Astrocyte (in vitro differentiated cells and primary cell): ENCODE measurements at places on chromosomes 4 and X.

- DNase-seq = peak; percentile 74
Observed at GRCh38 chr4:8315435-8316250, 46.1 kb downstream of the HTRA3 start.

DNA sequence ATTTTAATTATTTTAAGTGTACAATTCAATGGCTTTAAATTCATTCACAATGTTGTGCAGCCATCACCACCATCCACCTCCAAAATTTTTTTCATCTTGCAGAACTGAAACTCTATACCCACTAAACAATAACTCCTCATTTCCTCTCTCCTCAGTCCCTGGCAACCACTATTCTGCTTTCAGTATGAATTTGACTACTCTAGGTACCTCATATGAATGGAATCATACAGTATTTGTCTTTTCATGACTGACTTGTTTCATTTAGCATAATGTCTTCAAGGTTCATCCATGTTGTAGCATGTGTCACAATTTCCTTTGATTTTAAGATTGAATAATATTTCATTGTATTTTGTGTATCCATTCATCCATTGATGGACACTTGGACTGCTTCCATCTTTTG, 46.9 kb downstream of the KIF4A start:
- DNase-seq = no peak

GRCh38 chr4:74642006-74642405, 152.3 kb downstream of the BTC start:
- DNase-seq = no peak

- no peak for DNase-seq
Observed at GRCh38 chrX:153999359-154000037, 20.2 kb downstream of the IRAK1 start.

GRCh38 chrX:110341189-110342035, 17.2 kb upstream of the RTL9 start:
- DNase-seq = peak; percentile 84

GRCh38 chr4:59247032-59247431, 1953.1 kb upstream of the ADGRL3 start:
- DNase-seq = no peak

DNA sequence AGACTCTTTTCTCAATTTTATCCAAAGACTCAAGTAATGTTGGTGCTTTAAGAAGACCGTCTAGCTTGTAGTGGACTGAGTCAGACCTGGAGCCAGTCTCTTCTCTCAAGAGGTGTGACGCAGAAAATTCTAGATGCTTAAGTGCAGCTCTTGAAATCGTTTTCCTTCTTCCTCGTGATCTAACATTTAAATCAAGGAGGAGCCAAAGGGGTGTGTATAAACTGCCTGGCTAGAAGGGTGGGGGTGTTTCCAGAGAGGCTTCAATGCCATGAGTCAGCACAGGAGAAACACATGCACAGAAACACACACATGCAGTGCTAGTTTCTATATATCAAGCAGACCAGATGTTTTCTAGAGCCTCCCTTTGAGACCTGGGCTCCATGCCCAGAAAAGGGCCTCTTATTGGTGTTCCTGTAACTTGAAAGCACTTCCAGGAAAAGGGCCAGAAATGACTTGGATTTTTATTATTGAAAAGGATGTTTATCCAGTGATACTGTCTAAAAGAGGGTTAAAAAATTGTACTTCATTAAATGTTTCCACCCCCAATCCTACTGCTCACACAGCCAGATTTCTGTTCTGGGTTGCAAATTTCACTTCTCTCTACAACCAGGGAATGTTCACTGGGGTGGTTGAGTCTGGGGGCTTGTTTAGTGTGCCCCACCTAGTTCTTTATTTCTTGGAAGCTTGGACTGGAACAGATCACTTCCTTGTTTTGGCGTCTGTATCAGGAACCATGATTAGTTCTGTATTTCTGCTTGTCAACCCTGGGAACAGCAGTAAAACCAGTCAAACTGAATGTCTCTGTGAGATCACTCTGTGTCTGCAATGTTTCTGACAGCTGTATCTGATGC, at the start of gene CLIC2:
Gene CLIC2 (minus strand): TSS at position 129 of the 851 bp plus-strand sequence. CDS start 187 bp downstream, outside the sequence.
- DNase-seq = peak; percentile 42
